Activated T-cell treated with anti-CD3 and anti-CD28 coated beads, Interleukin-2, amount 50 U/mL, for 72 hours (primary cell): ENCODE measurements at places on chromosomes 4 and X. TPM values are rescaled to one million over a fixed set of nuclear protein-coding genes. Genes with fewer than 3 reads are reported as not detected.

GRCh38 chrX:10103023-10103422 lies 53.8 kb upstream of the CLCN4 start:
- DNase-seq = no peak

- no peak for DNase-seq
Observed at GRCh38 chrX:86137071-86137470, 11.2 kb upstream of the DACH2 start.

GRCh38 chr4:33961761-33962160 lies 2282.6 kb downstream of the ARAP2 start:
- no peak for DNase-seq

DNA sequence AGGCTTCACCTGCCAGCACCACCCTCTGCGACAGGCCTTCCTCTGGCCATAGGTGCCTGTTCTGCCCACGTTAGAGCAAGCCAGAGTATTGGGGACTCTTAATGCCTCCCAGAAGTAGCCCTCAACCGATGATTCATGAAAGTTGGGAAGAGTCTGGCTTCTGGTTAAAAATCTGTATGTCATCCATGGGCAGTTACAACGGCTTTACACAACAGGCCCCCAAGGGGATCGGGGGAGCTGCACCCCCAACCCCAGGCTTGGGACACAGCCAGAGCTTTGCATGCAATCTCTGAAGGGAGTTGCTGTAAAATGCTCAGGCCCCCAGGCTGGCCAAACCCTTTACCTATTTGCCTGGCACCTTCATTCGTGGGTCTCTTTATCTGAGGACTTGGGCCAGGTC lies 5.4 kb upstream of the CYTL1 start:
- no peak for DNase-seq

- peak; percentile 51 for DNase-seq
Observed at GRCh38 chr4:95549246-95550114, 707 bp upstream of the UNC5C start.

- DNase-seq = no peak
Observed at GRCh38 chr4:41323706-41324105, 67.0 kb downstream of the UCHL1 start.

GRCh38 chrX:110755061-110755460 lies 40.6 kb downstream of the CHRDL1 start:
- DNase-seq = no peak

HTN3 gene
- total RNA-seq = not detected

MAGED4 gene
- total RNA-seq = 0.86 TPM
